ENCODE measurements at places on chromosomes 7 and 10.

- DNase-seq: no peak
Observed at GRCh38 chr7:19333706-19334105, 188.5 kb upstream of the FERD3L start.

DNA sequence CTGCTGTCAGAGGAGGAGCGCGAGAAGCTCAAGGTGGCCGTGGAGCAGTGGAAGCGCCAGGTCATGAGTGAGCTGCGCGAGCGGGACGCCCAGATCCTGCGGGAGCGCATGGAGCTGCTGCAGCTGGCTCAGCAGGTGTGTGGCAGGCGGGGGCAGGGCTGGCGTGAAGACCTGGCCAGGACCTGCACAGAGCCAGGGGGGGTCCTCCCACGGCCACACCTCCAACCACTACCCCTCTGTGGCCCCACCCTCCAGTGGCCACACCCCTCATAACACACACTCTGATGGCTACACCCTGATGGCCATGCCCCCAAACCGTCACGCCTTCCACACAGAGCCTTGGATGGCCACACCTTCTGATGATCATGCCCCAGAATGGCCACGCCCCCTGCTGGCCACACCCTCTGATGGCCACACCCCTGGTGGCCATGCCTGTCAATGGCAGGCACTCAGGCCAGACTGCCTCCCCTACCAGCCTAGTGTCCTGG, 23.4 kb upstream of the DPYSL4 start:
- DNase-seq: no peak

- DNase-seq: no peak
Observed at GRCh38 chr7:69365651-69366192, 232.6 kb upstream of the AUTS2 start.

GRCh38 chr7:77444123-77444522, 28.0 kb upstream of the GSAP start:
- DNase-seq: no peak

DNA sequence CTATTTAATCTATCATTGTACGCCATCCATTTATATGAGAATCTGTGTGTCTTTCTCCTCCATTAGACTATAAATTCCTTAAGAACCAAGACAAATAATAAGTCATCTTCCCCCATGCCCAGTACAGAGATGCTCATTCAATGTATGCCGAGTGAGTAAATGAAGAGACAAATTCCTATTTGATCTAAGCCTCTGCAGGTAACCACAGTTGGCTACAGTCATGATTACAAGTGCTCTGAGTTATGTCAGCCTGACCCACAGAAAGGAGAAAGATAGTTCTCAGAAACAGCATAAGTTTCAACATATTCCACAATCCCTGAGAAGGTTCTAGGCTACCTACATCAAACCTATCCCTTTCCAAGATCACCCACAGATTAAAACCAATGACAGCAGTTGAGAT, 46.1 kb downstream of the MPP7 start:
- DNase-seq: no peak

DNA sequence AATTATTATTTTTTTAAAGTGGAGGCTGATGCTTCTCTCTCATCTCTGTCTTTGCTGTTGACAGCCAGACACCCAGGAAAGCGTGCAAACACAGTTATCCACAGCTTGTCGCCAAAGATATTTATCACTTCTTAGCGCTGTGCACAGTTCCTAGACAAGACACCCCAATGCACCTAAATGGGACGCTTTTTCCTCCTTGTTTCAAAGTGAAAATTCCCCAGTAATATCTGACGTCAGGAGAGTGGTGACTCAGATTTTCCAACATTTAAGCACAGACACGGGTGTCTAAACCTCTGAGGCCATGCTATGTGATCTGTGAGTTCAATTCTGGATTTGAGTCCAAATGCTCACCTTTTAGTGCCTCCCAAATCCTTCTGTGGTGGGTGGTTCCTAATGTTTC, 151.6 kb downstream of the EMX2 start:
- no peak for DNase-seq

DNA sequence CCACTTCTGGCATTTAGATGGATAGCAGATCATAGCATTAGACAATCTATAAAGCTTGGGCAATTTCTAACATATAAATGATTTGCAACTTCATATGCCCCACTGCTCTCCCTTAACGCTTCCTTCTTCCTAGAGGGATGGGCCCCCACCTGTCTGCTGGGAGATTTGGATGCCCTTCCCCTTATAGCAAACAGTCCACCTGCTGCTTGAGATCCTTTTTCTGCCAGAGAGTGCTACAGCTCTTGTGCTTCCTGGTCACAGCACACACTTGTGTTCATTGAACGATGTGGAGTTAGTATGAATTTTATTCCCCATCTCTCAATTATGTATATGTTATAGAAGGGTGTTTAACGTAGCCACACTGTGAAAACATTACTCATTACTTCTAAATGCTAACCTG, 10.4 kb upstream of the PCGF5 start:
- DNase-seq: no peak

- DNase-seq: no peak
Observed at GRCh38 chr7:139659922-139660316, 117.9 kb downstream of the HIPK2 start.

All from stimulated activated CD4-positive, alpha-beta T cell treated with anti-CD3 and anti-CD28 coated beads, Interleukin-2, amount 100 ng/mL, for 24 hours (primary cell).